Subcutaneous preadipocyte (primary cell): ENCODE measurements at places on chromosomes 3 and 15. TPM values are rescaled to one million over a fixed set of nuclear protein-coding genes. Genes with fewer than 3 reads are reported as not detected.

BFSP2 gene
- not detected in 2 replicates for total RNA-seq

CLRN1 gene
- total RNA-seq = not detected in 2 replicates

FOXB1 gene
- not detected in 2 replicates for total RNA-seq

HIGD2B gene
- not detected in 2 replicates for total RNA-seq

CMC1 gene
- total RNA-seq = 4.0 and 6.1 TPM in 2 replicates

ACP3 gene
- 7.3 and 47.5 TPM in 2 replicates for total RNA-seq

LRRC3B gene
- total RNA-seq = not detected in 2 replicates

UBA3 gene
- total RNA-seq = 55.9 and 64.1 TPM in 2 replicates

NR1I2 gene
- 0.20 TPM in 1 of 2 replicates, not detected in the other for total RNA-seq

CNTN4 gene
- total RNA-seq = not detected in 2 replicates

LDHAL6B gene
- total RNA-seq = not detected in 2 replicates

UNC13C gene
- not detected in 2 replicates for total RNA-seq

CDHR4 gene
- total RNA-seq = 0.37 TPM in 1 of 2 replicates, not detected in the other

GRK7 gene
- not detected in 2 replicates for total RNA-seq
